Caki2 (cell line): ENCODE measurements at places on chromosomes 13 and 19.

GRCh38 chr13:61944329-61944929 lies 528.8 kb upstream of the PCDH20 start:
- no peak for DNase-seq

DNA sequence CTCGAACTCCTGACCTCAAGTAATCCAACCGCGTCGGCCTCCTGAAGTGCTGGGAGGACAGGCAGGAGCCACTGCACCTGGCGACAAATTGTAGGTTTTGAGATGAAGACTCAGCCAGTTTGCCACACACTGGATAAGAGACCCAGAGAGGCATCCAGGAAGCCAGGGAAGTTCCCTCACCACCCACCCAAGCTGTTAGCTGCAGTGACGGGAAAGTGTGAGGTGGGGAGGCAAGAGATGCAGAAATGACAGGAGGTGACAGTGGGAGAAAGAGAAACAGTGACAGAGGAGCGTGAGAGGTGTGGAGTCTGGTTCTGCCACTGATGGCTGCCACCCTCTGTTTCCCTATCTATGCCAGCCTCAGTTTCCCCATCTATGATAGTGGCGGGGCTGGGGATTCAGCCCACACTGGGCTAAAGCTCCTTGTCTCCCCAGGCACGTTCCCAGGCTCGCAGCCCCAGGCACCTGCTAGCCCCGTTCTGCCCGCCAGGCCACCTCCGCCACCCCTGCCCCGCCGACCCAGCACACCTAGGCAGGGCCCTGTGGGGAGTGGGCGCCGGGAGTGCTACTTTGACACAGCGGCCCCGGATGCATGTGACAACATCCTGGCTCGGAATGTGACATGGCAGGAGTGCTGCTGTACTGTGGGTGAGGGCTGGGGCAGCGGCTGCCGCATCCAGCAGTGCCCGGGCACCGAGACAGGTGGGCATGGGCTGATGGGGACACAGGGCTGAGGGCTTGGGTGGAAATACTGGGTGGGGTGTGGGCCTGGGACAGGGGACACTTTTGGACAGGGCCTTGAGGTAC lies 21.0 kb downstream of the LTBP4 start:
- DNase-seq, result no peak

DNA sequence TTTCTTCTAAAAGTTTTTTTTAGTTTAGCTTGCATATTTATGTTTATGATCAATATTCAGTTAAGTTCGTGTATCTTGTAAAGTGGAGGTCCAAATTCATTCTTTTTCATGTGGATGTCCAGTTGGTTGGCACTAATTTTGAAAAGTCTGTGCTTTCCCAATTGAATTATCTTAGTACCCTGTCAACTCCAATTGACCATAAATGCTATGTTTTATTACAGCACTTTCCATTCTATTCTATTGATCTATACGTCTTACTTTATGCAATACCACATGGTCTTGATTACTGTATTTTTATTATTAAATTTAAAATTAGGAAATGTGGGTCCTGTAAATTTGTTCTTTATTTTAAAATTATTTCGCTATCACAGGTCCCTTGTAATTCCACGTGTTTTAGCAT lies 837.6 kb upstream of the SLC10A2 start:
- no peak for DNase-seq

GRCh38 chr19:45211751-45212381 lies 33.3 kb downstream of the BLOC1S3 start:
- DNase-seq, result no peak

- DNase-seq, result no peak
Observed at GRCh38 chr13:96165840-96166239, 75.9 kb downstream of the HS6ST3 start.

DNA sequence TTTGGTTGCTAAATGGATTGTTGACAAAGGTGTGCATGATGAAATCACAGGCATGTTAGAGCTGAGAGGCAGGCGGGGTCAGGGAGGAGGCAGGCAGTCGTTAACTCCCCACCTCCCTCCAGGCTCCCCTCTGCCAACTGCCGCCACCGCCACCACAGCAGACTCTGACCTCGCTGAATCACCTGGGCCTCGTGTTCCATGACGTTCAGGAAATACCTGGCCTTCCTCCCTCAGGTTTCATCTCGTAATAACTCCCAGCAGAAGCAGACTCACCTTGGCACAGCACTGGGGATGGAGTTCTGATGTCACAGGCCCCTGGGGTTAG lies 198.5 kb downstream of the KATNAL1 start:
- DNase-seq, result no peak

DNA sequence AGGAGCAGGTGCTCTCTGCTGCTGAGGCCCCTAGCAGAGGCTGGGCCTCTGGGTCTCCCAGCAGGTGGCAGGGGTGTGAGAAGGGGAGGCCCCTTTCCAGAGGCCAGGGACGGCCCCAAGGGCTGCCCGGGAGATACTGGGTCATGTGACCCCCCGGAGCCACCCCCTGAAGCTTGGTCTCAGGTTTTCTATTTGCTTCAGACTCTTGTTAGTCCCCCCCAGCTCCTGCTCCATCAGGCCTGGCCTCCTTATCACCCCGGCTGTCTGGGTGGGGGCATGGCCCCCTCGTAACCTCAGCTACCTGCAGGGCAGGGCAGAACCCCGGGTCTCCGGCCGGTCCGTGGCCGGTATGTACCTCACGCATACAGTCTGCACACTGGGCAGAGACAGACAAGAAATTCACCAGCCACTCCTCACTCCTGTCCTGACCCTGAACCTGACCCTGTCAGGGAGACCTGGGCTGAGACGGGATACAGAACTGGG lies 13.2 kb upstream of the TCF3 start:
- DNase-seq, result no peak

DNA sequence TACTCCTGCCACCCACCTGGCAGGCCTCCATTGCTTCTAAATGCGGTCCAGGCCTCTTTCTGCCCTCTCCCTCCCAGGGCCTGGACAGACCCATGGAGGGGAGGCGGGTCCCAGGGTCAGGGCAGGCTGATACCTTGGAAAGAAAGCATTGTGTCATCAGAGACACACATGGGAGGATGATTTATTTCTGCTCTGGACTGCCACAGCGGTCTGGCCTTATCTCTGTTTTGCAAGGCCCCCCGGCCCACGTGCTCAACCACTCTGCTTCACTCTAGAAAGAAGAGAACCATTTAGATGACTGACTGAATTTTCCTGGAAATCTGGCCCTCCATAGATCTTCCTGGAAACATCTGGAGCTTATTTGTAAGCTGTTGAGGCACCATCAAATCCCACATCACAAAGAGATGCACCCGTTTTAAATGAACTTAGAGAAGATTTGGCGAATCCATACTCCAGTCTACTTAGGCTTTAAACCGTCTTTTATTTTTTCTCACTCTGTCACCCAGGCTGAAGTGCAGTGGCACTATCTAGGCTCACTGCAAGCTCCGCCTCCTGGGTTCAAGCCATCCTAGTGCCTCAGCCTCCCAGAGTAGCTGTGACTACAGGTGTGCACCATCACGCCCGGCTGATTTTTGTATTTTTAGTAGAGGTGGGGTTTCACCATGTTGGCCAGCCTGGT lies 48.3 kb upstream of the URI1 start:
- no peak for DNase-seq

- DNase-seq, result peak; percentile 19
Observed at GRCh38 chr19:9205501-9206113, 13.8 kb downstream of the OR7D4 start.

GRCh38 chr13:27977476-27978300 lies 8.6 kb upstream of the CDX2 start:
- DNase-seq, result no peak

DNA sequence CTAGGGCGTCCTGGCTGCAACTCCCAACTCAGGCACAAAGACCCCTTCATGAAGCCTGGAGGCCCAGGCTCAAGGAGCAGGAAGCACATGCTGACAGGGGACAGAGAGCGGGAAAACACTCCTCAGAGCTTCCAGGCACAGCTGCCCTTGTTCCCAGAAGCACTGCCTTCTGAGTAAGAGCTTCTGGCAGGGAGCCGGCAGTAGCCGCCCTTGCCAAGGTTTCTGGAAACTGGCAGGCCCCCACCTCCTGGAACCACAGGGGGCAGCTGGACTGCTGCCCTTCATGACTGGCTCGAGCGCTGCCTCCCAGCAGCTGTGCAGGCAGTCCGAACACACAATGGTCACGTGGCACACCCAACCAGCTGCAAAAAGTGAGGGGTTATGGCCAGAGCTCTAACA lies 33.6 kb upstream of the EPHX3 start:
- no peak for DNase-seq

DNA sequence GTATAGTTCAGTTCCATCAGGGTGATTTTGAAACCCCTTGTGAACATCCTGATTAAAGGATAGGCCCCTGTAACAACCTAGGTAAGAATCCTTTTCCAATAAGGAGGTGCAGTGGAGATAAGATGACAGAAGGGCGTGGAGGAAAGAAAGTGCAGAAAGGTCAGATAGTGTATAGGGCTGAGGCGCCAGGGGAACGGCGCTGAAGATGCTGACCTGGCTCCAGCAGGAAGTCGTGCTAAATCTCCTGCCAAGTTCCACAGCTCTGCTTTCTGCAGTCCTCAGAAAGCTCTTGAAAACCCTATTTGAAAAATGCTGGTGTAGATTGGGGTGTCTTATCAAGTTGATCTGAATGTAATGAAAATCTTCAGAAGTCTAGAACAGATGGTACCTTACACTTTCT lies 221.7 kb downstream of the COG6 start:
- no peak for DNase-seq

DNA sequence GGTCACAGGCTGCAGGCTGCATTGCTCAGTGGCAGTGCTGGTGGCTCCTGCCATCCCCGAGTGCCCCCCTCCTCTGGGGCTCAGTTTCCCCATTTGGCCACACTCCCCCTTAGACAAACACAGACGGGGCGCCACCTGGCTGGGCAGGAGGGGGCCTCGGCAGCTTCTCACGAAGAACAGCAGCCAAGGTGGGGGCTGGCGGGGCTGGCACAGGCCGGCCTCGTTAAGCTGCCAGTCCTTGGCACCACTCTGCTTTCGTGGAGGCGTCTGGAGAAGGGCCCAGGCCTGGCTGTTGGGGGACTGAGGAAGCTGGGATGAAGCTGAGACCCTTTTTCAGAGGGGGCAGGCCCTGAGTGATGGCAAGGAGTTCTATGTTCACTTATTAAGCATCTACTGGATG lies 3.7 kb upstream of the ZNRF4 start:
- DNase-seq, result no peak

GRCh38 chr19:14114854-14115253 lies 2.7 kb downstream of the PRKACA start:
- DNase-seq, result no peak

GRCh38 chr19:58561373-58562121 lies 3.1 kb upstream of the UBE2M start:
- no peak for DNase-seq

GRCh38 chr19:13887018-13887436 lies 10.1 kb downstream of the NANOS3 start:
- DNase-seq, result no peak

DNA sequence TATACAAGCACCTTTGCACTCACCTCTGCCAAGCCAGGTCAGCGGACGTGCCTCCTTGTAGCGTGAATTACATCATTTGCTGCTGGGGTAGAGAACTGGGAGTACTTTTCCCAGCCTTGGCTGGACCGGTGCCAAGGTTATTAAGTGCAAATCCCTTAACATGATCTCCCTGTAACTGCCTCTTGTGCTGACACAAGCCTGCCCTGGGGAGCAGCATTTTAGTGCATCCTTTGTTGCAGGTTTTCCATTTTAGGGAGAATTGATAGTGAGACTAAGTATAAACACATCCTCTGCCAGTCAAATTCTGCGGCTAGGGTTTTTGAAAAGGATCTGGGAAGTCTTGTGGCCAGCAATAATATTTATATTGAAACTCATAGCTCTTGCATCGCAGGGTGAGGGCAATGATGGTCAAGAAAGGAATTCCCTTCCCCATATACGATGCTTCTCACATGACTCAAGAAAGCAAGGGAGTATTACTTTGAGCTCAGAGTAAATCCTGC lies 32.7 kb upstream of the DCLK1 start:
- peak; percentile 86 for DNase-seq

GRCh38 chr19:50931023-50931422 lies 19.8 kb upstream of the KLK4 start:
- DNase-seq, result no peak
